ENCODE measurements at places on chromosomes 6 and 20. TPM values are rescaled to one million over a fixed set of nuclear protein-coding genes. Genes with fewer than 3 reads are reported as not detected.

GSS gene
- 34.9 TPM for total RNA-seq

ECT2L gene
- total RNA-seq, result 0.46 TPM

KCNG1 gene
- total RNA-seq, result 13.6 TPM

PCSK2 gene
- total RNA-seq, result 82.1 TPM

MCCD1 gene
- not detected for total RNA-seq

PDYN gene
- 4.2 TPM for total RNA-seq

STK35 gene
- 27.0 TPM for total RNA-seq

DNA sequence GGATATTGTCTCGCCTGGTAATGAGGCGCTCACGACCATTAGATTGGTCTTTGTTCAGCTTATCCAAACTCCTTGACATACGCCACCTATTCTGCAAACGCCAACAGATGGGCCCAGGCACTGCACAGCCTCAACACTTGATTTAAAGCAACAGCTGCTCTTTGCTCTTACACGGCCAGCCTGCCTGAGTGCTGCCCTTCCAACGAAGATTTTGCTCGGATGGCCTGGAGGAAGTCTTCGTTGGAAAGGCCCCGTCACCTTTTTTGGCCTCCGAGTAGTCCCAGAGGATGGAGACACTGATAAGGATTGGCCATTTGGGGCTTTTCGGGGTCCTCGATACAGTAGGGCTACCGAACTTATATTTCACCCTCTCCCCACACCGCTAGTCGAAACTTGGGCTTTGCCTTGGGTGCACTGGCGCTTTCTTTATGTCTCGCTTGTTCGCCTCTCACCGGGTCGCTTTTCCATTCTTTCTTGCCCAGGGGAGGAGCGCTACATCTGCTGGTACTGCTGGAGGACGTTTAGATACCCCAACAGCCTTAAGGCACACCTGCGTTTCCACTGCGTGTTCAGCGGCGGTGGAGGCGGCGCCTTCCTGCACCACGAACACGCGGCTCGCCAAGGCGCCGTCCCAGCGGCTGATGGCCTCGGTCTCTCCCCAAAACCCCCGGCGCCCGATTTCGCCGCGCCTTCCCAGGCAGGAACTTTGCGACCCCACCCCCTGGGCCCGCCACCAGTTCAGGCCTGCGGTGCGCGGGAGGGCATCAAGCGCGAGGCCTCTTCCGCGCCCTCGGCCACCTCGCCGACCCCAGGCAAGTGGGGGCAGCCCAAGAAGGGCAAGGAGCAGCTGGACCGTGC lies 6.1 kb downstream of the PRDM13 start:
- DNase-seq, result no peak

GRCh38 chr20:43941476-43942200 lies 27.0 kb downstream of the TOX2 start:
- no peak for DNase-seq

GRCh38 chr6:150250826-150251225 lies 108.0 kb downstream of the PPP1R14C start:
- DNase-seq, result no peak

DNA sequence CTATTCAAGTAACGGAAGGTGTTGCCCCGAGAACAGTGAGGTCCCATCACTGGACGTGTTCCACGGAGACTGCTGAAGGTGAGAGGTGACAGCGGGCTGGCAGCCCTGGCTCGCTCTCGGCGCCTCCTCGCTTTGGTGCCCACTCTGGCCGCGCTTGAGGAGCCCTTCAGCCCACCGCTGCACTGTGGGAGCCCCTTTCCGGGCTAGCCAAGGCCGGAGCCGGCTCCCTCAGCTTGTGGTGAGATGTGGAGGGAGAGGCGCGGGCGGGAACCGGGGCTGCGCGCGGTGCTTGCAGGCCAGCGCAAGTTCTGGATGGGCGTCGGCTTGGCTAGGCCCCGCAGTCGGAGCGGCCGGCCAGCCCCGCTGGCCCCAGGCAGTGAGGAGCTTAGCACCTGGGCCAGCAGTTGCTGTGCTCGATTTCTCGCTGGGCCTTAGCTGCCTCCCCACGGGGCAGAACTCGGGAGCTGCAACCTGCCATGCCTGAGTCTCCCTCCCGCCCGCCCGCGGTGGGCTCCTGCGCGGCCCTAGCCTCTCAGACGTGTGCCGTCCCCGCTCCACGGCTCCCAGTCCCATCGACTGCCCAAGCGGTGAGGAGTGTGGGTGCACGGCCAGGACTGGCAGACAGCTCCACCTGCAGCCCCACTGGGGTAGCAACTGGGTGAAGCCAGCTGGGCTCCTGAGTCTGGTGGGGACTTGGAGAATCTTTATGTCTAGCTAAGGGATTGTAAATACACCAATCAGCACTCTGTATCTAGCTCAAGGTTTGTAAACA lies 77.6 kb downstream of the RNF182 start:
- no peak for DNase-seq

- DNase-seq, result no peak
Observed at GRCh38 chr20:39623584-39624234, 661.6 kb downstream of the DHX35 start.

DNA sequence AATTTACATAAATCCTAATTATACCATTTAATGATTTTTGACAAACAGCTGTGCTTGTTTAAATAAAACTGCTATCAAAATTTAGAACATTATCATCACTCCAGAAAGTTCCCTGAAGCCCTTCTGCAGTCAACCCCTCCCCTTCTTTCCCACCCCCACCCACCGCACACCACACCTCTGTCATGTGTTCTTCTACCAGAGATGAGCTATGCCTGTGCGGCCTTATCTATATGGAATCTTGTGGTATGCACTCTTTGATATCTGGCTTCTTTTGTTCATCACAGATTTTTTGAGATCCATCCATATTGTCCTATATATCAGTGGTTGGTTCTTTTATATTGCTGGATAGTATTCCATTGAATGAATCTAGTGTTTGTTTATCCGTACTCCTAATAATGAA lies 7.2 kb downstream of the MYLIP start:
- no peak for DNase-seq

DNA sequence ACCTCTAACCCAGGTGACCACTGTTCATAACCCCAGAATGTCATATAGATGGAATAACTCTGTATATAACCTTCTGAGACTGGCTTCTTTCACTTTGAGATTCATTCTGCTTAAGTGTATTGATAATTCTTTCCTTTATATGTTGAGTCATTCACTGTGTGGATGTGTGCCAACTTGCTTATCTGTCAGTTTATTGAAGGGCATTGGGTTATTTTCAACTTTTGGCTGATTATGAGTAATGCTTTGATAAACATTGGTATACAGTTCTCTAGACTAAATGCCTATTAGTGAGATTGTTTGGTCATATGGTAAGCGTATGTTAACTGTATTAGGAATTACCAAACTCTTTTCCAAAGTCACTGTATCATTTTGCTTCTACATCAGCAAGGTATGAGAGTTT lies 453.4 kb upstream of the SPTLC3 start:
- no peak for DNase-seq

DNA sequence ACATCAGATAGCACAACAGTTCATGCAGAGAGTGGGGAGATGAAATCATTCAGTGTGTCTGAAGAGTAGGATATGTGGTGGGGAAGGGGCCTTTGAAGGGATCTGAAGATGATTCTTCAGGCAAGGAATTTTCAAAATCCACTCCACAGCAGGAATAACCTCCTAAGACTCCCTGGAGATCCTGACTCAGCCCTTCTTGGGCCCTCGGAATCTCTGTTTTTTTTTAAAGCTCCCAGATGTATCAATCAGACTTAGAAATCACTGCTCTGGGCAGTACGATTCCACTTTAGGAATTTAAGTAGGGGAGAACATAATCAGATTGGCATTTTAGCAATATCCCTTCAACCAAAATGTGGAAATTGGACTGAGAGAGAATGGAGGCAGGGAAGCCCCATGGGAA lies 55.5 kb downstream of the RIOK1 start:
- no peak for DNase-seq

- DNase-seq, result no peak
Observed at GRCh38 chr6:83303426-83303825, 110.3 kb downstream of the RWDD2A start.

DNA sequence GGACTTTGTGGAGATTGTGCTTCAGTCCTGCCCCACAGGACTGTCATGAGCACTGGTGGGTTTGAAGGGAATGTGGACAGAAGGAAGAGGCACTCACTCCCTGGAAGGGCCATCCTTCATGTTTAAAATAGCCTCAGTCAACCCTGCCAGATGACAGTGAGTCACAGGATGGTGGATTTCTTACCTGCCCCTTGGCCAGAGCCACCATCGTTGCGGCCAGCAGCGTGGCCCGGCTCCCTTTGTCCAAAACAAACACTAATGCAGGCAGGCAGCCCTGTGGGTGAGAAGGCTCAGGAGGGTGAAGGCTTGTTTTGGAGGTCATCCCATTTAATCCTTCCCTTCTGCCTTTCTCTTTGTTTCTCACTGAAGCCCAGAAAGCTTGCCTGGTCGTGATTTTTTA lies 422.7 kb downstream of the CD83 start:
- no peak for DNase-seq

DNA sequence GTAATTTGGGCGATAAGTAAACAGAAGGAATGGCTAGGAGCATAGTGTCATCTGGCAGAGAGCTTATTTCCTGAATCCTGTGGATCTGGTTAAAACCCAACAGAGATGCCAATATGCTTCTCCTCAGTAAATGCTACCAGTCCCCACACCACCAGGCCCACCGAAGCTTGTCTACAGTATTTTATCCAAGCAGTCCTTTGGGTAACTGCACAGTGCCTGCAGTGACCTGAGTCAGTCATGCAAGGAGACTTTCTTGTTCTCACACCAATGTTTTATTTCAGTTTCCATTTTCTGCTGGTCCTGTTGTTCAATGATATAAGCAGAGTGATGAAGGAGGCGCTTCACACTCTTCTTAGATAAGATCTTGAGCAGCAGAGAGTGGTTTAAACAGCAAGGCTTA lies 326.3 kb downstream of the RIMS1 start:
- no peak for DNase-seq

DNA sequence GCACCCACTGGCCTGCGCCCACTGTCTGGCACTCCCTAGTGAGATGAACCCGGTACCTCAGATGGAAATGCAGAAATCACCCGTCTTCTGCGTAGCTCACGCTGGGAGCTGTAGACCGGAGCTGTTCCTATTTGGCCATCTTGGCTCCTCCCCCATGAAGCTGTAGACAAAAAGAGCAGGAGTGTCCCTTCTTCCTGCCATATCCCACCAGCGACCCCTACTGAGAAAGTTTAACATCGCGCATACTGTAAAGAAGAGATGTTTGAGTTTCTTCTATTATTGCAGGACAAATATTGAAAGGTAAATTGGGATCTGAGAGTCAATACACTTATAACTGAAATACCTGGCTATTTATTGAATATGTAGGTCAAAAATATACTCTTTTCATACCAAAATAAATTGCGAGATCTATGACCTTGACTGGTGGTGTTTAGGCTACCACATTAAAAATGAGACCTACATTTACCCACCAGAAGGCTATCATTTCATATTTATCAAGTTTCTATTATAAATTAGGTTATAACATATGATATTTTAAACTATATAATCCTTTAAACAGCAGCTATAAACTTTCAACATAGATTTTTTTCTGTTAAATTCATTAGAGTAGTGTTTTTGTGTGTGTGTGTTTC lies 586.3 kb downstream of the HTR1B start:
- no peak for DNase-seq

DNA sequence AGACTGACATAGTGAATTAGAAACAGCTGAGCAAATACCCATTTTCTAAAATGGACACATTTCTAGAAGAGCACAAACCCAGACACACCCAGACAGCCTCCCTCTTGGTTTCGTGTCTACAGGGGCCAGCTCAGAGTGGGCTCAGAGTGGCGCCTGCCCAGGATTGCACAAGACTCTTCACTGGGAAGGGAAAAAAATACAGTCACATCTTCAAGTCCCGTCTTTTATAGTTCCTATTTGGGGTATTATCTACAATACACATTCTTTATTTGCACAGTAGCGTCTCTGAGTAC lies 246.1 kb upstream of the AFDN start:
- DNase-seq, result no peak

DNA sequence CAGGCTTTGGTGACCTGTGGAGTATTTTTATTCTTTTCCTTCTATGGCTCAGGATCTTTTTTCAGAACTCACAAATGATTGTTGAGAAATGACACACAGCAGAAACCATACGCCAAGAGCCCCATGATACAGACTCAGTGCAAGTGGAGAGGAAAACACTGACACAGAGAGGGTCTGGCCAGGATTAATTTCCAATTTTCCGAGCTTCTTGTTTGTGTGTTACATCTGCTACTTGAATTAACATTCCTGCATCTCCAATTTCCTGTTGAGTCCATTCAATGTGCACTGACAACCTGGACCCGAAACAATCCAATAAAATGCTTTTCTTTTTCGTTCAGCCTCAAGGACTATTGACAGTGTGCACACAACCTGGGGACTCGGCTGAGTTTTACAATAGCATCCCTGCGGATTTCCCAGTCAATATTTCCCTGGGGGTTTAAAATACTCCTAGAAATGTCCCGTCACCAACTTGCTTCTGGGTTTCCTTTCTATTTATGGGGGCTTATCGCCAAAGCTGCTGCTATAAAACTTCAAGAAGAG lies 4.9 kb upstream of the MLN start:
- DNase-seq, result no peak
